ENCODE measurements at places on chromosomes 2 and 18.

GRCh38 chr18:568731-569130 is 11.4 kb upstream of the CETN1 start:
- DNase-seq = no peak

DNA sequence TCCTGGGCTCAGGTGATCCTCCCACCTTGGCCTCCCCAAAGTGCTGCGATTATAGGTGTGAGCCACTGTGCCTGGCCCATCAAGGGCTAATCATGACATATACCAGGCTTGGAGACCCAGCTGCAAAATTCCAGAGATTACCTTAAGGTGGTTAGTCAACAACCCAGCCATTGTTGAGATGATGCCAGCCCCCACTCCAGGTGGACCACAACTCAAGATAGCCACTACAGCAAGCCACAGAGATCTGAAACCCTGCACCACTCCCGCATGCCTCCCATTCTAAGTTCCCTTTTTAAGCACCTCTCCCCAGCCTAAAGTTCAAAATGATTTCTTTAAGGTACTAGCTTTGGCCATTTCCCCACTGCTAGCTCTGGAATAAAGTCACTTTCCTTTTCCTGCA is 4.6 kb upstream of the CLK1 start:
- no peak for DNase-seq

DNA sequence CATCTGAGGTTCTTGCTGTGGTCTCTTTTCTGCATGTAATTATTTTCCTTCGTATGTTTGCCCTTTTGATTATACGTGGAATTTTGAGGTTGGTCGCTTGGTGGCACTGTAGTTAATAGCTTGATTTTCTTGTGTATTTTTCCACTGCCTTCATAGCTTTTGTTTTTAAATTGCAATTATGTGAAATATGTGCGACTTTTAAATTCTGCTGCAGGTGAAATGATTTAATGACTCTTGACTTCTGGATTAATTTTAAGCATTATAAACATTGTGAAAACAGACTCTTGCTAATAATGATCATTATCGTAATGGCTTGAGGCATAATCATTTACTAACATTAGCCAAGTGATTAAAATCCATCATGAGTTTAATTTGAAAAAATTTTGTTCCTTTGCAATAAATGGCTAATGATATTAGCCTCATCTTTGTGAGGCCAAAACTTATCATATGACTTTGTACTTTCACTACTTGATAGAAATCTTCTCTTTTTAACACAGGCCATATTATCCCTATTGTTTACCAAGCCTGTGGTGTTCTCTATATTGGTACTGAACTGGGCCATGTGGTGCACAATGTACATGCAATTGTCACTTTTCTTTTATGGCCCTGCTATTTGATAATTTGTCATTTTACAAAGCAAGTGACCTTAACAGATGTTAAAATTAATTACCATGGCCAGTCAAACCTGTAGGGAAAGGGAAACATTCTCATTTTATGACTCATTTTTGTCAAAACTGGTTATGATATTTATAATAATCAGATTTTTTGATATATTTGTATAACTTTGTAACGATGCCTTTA is 62.8 kb upstream of the NEUROD1 start:
- no peak for DNase-seq

- no peak for DNase-seq
Observed at GRCh38 chr2:69939722-69940121, 21.7 kb downstream of the ASPRV1 start.

GRCh38 chr2:37973615-37974353 is 48.7 kb downstream of the RMDN2 start:
- no peak for DNase-seq

GRCh38 chr2:231800493-231801091 is 14.3 kb downstream of the COPS7B start:
- DNase-seq = peak; percentile 38
